ENCODE measurements at places on chromosomes 5 and 9.

DNA sequence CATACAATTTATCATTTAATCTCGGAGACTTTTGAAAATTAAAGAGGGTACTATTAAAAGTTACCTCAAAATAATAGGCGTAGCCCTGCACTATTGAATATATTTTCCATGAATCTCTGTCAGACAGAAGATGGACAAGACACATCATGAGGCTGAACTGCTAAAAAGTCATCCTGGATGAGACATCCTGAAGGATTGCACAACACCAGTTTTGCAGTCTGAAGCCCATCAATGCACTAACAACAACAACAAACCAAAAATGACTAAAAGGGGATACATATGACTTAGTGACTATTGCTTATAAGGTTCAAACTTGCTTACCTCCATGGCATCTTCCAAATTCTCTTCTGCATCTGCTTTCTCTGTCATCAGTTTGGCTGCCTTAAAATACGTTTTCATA, 15.7 kb downstream of the LMBRD2 start:
- DNase-seq, result no peak

DNA sequence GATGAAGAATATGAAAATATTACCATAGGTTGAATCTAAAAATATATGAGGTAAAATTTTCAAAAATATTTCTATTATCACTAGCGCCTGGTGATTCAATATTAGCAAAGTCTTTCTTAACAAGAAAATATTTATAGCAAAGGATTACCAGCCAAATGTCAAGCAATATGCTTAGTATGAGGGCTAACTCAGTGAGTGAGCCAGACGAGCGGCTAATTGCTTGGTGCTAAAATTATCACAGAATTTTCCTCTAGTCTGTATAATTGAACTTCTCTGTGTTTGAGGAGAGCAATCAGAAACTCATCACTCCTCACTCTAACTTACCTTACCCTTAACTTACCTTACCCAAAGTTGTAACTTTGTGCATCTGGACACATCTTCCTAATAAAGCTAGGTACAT, 304.9 kb upstream of the PRR16 start:
- DNase-seq, result no peak

- no peak for DNase-seq
These were observed 69.8 kb downstream of the MAPKAP1 start for GRCh38 chr9:125637241-125637640.

DNA sequence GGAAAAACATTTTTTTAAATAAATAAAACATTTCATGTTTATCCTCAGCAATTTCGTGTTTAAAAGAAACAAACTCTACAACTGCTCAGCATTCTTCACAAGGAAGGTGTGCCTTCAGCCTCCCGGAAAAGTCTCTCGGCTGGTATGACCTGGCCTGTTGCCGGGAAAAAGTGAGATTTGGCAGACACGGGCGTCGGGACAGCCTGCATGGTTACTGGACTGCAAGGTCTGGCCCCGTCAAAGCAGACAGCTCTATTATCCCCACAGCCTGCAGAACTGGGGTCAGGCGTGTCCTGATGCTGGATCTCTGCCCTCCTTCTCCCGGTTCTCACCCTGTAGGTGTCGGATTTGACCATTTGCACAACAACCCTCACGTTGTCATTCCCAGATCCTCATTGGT, 120.3 kb upstream of the SPATA31C2 start:
- DNase-seq, result no peak

GRCh38 chr9:135081731-135082130, 5.7 kb upstream of the OLFM1 start:
- DNase-seq, result no peak

GRCh38 chr9:96646081-96646991, 8.8 kb downstream of the PRXL2C start:
- no peak for DNase-seq

DNA sequence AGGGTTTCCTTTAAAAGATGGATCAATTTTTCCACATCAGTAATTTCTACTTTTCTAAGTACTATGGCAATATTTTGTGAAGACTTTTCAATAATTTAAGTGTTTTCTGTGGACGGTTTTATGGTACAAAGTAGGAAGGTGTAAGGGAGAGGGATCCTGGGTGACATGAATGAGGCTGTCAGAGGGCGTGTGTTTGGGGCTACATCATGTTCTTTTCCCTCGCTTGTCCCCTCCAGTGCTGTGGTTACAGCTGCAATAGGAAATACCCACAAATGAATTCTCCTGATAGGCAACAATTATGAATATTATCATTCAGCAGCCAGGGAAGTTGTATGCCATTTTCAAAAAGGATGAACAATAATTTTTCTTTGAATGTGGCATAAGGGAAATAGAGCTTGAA, 83.8 kb downstream of the CAVIN4 start:
- no peak for DNase-seq

DNA sequence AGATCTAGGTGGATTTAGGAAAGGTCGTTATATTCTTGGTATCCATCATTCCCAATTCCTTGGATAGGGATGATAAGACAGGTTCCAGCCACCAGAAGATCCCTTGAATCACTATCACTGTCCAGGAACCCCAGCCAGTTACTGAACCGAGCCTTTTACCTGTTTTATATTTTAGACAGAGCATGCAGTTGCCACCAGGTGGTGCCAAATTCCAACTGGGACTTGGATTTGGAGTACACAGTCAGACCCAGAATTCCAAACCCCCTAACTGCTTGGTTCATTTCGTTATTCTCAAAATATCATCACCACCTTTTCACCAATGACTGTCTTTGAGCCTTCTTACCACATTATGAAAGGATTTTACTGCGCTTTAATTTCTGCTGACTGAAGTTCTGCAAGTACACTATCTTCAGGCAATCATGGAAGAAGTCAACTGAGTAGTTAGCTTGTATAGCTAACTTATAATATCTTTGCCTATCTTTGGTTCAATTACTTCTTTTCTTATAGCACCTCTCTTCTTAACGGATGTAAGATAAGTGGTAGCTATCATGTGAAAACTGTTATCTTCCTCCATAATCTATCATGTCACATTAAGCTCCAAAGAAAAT, 191.8 kb downstream of the PRR16 start:
- peak; percentile 9 for DNase-seq

DNA sequence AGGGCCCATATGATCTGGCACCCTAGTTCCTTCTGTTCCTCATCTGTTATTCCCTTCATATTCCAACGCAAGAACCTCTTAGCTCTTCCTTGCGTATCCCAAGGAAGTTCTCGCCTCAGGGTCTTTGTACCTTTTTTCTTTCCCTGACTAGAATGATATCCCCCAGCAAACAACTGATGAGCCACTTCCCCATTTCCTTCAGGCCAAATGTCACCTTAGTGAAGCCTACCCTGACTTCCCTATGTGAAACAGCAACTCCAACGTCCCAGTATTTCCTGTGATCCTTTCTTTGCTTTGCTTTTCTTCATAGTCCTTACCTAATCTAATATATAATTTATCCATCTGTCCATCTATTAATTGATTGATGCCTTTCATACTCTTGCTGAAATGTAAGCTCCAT, 47.9 kb downstream of the ERCC8 start:
- DNase-seq, result no peak

- no peak for DNase-seq
These were observed 194.1 kb downstream of the GNA14 start for GRCh38 chr9:77453825-77454647.

- DNase-seq, result no peak
These were observed 1116.2 kb upstream of the EDIL3 start for GRCh38 chr5:85500869-85501268.

GRCh38 chr9:128412120-128412790, 8.4 kb upstream of the CERCAM start:
- no peak for DNase-seq

GRCh38 chr5:61286446-61287132, 45.5 kb upstream of the ZSWIM6 start:
- no peak for DNase-seq

- no peak for DNase-seq
These were observed 45.2 kb upstream of the FAM240B start for GRCh38 chr9:38765101-38765500.

DNA sequence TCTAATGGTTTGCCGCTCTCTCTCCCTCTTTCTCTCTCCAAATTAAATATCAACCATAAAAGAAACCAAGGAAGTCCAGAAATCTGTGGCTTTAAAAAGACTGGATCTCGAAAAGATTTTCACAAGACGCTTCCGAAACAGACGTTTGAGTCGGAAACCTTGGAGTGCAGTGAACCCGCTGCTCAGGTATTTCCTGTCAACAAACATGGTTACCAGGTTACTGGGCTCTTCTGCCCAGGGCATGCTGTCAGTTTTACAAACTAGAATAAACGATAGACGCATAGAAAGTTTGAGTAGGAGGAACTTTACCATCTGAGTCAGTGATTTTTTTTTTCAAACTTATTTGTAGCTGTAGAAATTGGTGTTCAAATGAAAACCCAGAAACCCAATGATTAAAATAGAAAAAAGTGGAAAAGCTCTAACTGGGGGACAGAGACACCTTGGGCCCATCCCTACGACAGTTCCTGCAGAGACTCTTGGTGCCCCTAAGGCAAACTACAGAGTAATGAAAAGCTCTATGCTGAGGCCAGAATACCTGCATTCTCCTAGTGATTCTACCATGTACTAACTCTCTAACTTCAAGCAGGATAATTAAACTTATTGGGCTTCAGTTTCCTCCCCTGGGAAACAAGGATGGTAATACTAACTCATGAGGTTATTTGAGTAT, 90.0 kb downstream of the DOCK8 start:
- no peak for DNase-seq
